ENCODE measurements at places on chromosomes 13 and 19.

- peak; percentile 59 for DNase-seq
Measured at GRCh38 chr19:13051557-13052165, 51.0 kb downstream of the LYL1 start.

GRCh38 chr13:89315287-89315686, 1644.1 kb downstream of the SLITRK5 start:
- no peak for DNase-seq

- no peak for DNase-seq
Measured at GRCh38 chr13:112213467-112214255, 146.7 kb downstream of the SOX1 start.

GRCh38 chr13:20495087-20496023, 30.3 kb downstream of the CRYL1 start:
- DNase-seq, result no peak

DNA sequence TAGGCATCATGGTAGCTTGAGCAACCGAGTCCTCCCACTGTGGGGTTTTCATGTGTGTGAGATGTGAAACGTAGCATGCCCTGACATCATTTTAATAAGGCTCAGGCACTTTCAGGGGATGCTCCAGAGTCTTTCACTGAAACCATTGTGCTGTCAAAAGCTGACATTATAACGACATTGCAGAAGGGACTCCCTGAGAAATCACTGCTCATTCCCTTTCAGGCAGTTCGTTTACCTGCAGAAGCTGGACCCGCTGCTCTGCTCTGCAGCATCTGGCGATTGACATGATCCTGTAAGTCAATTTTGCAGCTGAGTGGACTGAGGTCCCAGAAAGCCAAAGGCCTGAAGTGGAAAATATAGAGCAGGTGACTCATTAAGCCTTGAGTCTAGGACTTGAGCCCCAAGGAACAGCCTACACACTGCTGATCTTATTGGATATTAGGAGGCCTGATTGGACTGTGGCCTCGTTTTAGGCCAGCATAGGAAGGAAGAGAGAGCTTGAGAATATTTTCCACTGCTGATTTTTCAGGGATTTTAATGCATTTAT, 54.0 kb upstream of the CNMD start:
- DNase-seq, result no peak

DNA sequence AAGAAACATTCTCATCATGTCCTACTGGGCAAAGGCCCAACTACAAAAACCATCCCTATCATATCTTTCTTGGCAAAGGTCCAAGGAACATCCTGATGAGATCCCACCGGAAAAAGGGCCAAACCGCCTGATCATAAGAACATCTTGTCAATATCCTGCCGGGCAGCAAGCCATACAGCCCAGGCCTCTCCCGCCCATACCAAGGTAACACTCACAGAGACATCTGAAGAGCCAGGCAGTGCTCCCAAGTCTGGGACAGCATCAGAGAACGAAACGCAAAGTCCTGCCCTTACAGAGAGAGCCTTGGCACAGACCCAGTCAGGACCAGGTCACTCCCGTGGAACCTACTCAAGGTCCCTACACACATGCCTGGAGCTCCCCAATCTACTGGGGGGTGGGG, 18.5 kb upstream of the ZNF331 start:
- no peak for DNase-seq

DNA sequence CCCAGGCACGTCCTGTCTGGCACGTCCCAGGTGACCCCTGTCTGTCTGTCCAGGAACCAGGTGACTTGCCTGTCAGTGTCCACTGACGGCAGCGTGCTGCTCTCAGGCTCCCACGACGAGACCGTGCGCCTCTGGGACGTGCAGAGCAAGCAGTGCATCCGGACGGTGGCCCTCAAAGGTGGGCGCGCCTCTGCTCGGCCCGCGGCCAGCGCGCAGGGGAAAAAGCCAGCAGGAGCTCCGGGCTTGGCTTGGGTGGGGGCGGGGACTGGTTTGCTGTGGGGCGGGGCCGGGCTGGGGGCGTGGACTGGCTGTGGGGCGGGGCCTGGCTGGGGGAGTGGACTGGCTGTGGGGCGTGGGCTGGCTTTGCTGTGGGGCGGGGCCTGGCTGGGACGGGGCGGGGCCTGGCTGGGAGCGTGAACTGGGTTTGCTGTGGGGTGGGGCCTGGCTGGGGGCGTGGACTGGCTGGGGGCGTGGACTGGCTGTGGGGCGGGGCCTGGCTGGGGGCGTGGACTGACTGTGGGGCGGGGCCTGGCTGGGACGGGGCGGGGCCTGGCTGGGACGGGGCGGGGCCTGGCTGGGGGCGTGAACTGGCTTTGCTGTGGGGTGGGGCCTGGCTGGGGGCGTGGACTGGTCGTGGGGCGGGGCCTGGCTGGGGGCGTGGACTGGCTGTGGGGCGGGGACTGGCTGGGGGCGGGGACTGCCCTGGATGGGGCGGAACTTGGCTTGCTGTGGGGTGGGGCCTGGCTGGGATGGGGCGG, 7.2 kb downstream of the WDR18 start:
- DNase-seq, result no peak

GRCh38 chr13:83825676-83826075, 56.6 kb downstream of the SLITRK1 start:
- DNase-seq, result no peak

- no peak for DNase-seq
Measured at GRCh38 chr13:79290595-79291244, 115.3 kb downstream of the RBM26 start.

DNA sequence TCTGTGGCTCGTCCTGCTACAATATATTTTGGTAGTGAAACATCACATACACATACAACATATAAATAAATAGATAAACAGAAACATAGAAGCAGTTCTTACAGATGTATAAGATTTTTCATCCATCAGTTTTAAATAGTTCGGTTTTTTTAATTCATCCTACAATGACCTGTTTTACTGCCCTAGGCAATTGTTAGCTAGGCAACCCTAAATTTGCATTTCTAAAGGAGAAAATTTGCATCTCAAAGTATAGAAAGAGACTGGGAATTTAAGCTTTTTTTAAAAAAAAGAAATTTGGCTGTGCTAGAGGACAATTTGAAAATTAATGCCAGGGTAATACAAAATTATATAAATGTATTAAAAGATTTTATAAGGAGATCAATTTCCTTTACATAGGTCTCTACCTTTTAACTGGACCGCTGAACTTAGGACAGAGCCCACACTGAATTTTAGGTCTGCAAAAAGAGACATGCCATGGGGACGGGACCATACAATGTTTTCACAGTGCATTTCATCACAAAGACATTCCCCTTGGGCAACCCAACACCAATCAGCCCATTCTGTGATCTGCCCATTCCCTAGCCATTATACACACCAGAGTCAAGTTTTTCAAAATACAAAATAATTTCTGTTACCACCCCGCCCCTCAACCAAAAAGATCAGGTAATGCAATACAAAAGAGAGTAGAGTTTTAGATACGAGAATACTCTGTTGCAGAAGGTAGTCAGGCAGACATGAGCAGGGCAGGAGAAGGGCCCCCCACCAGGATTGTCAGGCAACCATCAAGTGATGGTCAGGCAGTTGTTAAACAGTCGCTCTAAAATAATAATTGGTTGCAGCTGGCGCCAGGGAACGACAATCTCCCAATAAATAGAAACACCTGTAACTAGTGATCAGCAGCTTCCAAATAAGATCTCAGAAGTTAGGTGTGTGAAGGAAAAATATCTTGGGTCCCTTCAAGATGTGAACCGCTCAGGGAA, 299.7 kb upstream of the SGCG start:
- no peak for DNase-seq

DNA sequence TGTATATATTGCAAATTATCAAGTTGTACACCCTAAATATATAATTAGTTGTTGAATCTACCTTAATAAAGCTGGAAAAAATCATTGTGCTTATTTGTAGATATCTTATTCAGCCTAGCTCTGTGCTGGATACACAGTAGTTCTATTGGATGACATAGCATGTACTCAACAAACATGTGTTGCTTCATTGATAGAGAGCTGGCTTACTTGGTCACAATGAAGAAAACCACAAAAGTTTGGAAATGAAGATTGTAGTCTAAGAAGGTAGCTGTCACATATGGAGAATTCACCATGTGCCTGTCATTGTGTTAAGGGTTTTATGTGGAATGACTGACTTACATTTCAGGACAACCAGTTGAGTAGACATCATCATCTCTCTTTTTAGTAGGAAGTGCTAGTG, 278.9 kb downstream of the LMO7 start:
- no peak for DNase-seq

DNA sequence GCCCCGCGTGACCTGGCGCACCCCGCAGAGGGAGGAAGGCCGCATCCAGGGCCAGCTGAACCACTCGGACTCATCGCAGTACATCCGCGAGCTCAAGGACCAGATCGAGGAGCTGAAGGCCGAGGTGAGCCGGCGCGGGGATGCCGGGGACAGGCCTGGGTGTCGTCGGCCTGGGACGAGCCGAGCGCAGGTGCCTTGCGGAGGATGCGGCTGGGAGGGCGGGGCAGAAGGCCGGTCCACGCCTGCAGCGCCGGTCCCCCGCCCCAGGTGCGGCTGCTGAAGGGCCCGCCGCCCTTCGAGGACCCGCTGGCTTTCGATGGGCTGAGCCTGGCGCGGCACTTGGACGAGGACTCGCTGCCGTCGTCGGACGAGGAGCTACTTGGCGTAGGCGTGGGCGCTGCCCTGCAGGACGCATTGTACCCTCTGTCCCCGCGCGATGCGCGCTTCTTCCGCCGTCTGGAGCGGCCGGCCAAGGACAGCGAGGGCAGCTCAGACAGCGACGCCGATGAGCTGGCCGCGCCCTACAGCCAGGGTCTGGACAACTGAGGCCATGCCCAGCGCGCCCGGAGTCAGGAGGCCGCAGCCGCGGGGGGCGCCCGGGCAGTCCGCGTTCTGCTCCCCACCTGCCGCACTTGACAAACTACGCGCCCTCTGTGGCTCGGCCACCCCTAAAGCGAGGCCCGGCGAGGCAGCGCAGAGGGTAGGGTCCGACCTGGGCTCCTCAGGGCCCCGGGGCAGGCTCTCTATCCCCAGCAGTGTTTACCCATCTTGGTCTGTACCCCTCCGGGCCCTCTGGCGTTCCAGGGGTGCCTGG, 10.8 kb downstream of the PRR36 start:
- no peak for DNase-seq

GRCh38 chr13:31056644-31057271, 104.9 kb downstream of the HSPH1 start:
- DNase-seq, result no peak

DNA sequence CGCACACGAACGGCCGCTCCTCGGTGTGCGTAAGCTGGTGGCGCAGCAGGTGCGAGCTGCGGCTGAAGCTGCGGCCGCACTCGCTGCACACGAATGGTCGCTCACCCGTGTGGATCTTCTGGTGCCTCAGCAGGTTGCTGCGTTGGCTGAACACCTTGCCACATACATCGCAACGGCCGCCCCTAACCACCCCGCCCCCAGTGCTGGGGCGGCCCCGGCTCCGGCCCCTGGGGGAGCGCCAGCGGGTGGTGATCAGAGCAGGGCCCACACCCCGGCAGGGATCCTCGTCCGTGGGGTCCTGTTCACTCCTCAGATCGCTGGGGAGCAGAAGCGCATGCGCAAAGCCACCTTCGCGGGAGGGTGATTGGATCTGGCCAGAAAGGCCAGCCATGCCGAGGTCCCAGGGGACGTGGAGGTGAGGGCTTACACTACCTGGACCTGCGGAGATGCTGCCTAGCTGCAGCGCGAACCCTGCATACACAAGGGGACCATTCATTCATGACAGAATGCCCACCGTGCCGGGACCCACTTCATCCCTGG, 4.7 kb upstream of the UBE2M start:
- no peak for DNase-seq

Data from HuH-7 (cell line).